ENCODE measurements at places on chromosomes 6 and 20.

DNA sequence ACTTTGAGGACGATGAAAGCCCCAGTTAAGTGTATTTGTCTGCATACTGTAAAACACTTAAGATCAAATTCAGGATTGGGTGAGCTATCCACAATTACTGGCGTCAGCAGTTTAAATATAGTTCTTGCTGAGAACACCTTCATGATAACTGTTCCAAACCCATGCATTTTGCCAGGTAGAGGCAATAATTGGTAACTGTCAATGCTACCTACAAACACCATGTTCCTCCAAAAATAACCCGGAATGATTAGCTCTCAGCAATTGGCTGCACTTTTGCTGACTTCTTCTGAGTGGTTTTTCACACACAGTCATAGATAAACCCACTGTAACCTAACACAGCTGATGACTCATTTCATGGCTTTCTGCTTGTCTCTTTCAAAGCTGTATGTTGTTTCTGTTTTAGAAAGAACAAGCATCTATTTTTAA is 1358.6 kb upstream of the GJE1 start:
- peak; percentile 41 for DNase-seq

DNA sequence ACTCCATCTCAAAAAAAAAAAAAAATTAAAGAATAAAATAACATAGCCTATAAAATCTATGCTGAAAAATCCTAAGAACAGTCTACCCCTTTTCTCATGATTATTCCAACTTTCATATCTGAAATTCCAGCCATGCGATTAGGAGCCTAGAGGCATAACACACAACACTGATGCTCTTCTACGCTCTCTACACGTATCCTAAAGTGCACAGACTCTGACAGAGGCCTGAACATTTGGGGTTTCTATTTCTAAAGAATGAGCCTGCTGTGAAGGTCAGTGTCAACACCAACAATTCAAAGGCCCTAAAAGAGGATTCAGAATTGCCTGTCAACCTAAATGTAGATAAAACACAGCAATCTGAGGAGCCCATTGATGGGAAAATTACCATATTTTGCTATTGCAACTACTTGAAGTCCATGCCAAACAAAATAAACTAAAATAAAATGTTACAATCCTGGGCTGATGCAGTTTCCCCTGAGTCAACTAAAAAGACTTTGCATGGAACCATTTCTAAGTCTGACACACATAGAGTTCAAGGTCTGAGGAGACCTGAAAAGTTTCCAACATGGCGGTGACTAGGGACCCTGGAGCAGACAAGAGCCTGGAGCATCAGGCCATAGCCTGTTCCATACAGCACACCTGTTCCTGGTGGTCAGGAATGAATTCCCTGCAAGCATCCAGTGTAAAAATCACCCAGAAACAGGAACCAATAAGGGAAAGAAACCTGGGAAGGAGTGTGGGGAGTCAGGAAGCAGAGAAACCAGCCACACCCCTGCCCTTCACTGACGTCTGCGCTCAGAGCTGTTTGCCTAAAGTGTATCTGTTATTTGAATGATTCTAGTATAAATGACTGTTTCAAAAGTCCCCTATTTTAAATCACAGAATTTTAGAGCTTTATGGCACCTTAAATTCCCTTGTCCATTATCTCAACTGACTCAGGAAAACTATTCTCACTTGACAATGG is 11.8 kb downstream of the NINL start:
- DNase-seq = no peak

DNA sequence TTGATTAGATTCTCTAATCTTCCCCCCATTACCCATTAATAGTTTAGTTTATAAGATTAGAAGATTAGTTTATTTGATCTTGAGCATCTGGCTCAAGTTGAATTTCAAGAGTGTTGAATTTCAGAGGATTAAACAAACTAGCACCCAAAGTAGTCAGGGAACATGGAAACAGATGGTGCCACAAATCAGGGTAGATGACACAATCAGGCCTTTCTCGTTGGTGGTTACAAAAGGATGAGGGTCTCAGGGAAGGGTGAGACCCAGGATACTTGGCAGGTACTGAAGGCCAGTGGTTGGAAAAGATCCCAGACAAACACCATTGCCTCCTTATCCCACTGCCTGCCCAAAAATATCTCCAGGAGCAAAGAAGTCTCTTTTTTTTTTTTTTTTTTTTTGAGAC is 29.5 kb upstream of the ADGRF1 start:
- DNase-seq = no peak

DNA sequence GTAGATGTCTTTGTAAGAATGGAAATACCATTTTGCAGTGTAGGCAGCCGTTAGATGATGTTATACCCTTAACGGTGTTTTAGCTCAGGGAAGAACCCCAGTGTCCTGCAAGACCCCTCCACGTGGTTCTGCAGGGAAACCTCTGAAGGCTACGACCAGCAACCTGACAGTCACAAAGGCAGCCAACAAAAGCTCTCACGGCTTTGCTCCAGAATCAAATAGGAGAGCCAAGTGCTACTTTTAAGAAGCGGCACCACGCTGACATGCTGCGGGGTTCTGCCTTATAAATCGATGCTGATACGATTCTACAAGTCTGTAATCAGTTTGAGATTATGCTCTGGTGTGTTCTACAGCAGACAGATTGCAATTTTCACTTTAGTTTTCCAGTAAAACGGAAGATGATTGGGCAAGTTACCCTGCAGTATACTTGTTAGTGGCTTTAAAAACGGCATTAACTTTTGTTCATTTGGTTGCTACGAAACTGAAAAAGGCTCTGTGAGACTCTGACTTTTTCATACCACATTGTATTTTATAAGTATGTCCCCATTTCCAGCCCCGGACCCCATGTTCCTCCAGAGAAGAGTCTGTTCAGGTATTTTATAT is 312.9 kb downstream of the SAMD5 start:
- DNase-seq = no peak

GRCh38 chr6:81031416-81031815 is 721.1 kb downstream of the TENT5A start:
- no peak for DNase-seq

GRCh38 chr6:56448046-56448445 is 194.6 kb downstream of the DST start:
- DNase-seq = no peak

GRCh38 chr20:44180814-44181213 is 6.2 kb downstream of the JPH2 start:
- DNase-seq = no peak

- no peak for DNase-seq
Observed at GRCh38 chr6:5423251-5423650, 161.9 kb downstream of the FARS2 start.

- DNase-seq = no peak
Observed at GRCh38 chr20:42063141-42063540, 445.0 kb upstream of the CHD6 start.

- DNase-seq = peak; percentile 65
Observed at GRCh38 chr6:9204171-9204570, 768.8 kb upstream of the SLC35B3 start.

DNA sequence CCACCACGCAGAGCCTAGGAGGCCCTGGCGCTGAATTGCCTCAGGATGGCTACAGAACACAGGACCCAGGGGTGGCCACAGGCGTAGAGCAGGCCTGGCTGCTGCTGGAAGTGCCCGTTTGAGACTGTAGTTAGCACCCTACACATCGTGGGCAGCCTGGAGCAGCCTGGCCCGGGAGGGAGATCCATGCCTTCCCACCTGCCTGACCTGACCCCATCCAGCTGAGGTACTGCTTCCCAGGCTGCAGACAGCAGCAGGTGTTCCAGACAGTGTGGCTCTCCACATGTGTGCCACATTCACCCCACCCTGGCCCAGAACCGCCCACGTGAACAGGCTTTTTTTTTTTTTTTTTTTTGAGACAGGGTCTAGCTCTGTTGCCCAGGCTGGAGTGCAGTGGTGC is 20.9 kb upstream of the MAP1LC3A start:
- no peak for DNase-seq

DNA sequence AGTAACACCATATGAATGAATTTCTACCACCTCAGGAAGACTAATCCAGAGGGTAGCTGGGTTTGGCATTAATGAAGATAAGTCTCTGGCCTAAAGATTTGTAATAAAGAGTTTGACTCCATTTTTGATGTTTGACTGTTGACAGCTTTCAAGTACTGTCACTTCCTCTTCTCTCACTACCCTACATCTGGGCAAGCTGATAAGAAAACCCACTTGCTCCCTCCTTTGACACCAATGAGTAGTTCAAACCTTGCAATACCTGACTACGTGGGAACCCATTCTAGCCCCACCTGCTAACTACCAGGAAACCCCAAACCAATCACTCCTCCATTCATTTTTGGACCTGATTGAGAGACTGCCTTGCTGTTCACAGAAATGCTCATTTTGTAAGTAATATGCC is 621.5 kb downstream of the TENT5A start:
- no peak for DNase-seq

DNA sequence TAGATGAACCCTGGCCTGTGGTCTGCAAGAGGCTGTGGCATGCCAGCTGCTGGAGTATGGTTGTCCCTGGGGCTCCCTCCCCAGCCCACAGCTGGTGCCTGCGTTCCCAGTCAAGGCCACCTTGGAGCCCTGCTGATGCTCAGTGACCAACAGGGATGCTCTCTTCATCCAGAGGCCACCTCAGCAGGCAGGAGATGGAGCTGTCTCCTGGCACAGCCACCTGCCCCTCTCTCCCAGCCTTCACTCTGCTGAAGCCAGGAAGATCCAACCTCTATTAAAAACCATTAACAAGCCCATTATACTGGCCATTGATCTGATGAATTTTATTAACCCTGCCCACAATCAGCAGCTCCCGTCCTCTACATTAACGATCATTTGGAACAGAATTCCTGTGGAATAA is 40.4 kb downstream of the ADTRP start:
- no peak for DNase-seq

DNA sequence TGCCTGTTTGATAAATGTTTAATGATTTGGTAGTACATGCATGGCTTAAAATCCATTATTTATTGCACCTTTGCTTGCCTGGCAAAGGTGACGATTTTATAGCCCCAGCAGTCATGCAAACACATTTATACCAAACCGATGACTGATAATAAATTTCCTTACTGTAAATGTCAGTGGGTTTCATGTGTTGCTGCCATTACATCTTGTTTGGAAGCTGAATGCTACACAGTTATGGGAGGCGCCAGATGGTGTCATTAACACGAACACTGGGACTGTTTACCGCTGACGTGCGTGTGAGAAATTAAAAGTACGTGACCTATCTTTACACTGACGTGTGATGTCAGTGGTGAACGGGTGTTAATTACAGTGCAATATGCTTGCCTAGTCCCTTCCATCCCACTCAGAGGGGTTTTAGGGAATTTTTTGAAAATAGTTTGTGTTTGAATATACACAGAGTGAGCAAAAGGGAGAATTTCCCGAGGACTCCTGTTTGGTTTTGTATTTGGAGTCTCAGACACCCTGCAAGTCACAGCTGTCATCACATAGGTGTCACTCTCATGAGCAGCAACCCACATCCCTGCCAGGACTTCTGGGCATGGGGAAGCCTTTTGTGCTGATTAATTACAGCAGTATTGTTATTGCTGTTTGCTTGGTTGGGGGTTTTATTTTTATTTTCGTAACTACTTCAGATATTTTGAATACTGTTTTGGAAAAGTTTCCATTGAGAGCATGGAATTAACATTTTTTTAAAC is 151.8 kb upstream of the INSM1 start:
- DNase-seq = no peak

DNA sequence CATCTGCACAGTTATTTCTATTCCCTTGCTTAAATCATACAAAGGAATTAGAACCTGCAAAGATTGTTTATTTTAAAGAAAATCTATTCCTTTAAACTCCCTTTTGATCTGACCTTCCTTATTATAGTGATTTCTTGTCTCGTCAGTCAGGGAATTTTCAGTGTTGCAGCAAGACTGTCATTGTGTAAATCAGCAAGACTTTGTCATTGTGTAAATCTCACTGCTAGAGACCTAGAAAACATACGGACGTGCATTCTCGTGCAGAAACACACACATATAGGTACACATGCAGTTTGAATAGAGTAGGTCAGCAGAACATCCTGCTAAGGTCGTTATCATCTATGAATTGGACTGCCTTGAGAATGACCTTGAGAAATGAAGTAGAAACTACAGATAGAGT is 6.2 kb upstream of the SGK1 start:
- no peak for DNase-seq

- no peak for DNase-seq
Observed at GRCh38 chr6:140178520-140178919, 804.1 kb upstream of the CITED2 start.

- no peak for DNase-seq
Observed at GRCh38 chr6:34347303-34347702, 45.2 kb downstream of the NUDT3 start.

DNA sequence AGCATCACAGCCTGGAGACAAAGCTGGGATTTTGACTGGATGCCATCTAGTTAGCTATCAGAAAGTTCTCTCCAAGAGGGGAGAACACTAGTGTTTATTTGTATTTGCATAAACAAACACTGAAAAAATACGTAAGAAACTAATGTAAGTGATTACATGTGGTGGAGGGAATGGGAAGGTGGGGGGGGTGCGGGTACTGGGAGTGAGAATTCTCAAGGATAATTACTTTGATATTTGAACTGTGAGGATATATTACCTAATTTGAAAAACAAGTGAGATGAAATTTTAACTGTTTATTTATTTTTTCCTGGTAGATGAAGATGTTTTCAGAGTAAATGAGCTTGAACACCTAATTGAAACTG is 54.7 kb downstream of the VEGFA start:
- no peak for DNase-seq

GRCh38 chr20:64242003-64242796 is 13.3 kb upstream of the PCMTD2 start:
- DNase-seq = no peak

- DNase-seq = no peak
Observed at GRCh38 chr20:46416421-46416820, 10.0 kb upstream of the ELMO2 start.

DNA sequence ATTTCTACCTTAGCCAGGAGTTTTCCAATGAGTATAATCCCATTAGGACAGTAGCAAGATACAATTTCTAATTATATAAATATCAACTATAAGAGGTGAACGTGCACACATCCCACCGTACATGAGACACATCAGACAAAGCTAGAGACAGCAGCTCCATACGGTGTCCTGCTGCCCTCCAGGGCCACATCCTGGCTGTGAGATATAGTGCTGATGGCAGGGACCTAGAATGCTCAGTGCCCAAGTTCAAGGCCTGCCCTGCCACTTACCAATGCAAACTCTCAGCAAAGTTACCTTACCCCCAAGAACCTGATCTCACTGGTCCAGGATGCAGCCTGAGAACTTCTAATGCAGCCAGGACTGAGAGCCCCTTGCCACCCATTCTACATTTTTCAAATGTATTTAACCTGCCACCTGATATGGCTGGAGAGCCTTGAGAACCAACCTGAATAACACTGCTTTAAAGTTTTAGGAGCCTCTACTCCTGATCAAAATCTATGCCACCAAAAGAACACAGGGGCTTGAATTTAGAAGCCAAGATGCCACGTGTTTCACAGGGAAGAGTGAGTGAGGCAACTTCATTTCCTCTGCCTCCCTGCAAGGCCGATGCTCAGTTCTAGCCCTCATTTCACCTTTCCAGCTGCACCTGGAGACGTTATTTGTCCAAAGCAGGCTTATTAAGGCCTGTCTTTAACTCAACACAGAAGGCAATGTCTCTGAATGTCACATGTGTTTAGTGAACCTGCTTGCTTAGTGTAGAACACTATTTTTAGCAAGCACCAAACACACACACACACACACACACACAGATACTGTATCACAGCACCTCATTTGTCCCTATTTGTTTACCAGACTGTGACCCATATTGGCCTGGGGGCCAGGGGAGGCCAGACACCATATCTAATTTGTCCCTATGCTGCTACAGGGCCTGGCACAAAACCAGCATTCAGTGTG is 6.1 kb downstream of the NFATC2 start:
- DNase-seq = no peak

GRCh38 chr20:51484141-51484815 is 58.2 kb downstream of the NFATC2 start:
- no peak for DNase-seq
